ENCODE measurements at places on chromosomes 12 and 14. TPM values are rescaled to one million over a fixed set of nuclear protein-coding genes. Genes with fewer than 3 reads are reported as not detected.

- H3K36me3 ChIP-seq, result no peaks in the 10 kb centered on the region
- H3K4me1 ChIP-seq, result no peaks in the 10 kb centered on the region
- no peak overlapping the region for H3K27ac ChIP-seq
- DNase-seq, result no peak
- H3K27me3 ChIP-seq, result peaks cover 6% of the 10 kb centered on the region
These were observed 28.5 kb downstream of the PAH start for GRCh38 chr12:102888511-102888910.

DNA sequence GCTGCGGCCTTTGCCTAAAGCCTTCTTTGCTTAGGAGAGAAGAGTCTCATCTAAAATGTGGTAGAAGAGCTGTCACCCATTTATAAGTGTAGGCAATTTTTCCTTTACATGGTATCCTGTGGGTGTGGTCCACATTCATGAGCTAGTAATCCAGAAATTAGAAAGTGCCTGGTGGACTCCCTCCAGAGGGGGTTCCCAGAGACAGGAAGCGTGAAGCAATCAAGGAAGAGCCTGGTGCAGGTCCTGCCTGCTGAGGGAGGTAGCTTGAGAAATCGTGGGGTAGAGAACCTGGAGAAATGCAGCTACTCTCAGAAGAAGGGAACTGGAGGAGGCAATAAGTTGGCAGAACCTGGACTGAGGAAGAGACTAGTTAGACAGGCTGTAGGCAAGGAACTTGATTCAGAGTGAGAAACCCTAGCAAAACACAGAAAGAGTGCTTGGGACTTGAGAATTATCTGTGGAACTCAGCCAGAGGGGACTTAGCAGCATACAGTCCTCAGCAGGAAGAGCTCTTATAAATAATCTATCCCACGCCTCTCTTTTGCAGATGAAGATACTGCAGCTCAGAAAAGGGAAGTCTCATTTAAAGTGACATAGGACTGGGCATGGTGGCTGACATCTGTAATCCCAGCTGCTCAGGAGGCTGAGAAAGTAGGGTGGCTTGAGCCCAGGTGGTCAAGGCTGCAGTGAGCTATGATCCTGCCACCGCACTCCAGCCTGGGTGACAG lies 182.4 kb upstream of the CCND2 start:
- no peaks in the 10 kb centered on the region for H3K36me3 ChIP-seq
- peak overlapping the region; percentile 56 for H3K27ac ChIP-seq
- DNase-seq, result no peak
- H3K4me3 ChIP-seq, result no peak overlapping the region
- H3K27me3 ChIP-seq, result peaks cover 13% of the 10 kb centered on the region

GRCh38 chr14:70872678-70873020 lies 34.6 kb upstream of the PCNX1 start:
- peaks cover 15% of the 10 kb centered on the region for H3K4me1 ChIP-seq
- H3K27me3 ChIP-seq, result no peaks in the 10 kb centered on the region
- H3K27ac ChIP-seq, result peak overlapping the region; percentile 67
- H3K4me3 ChIP-seq, result peak overlapping the region; percentile 71
- peaks cover 1% of the 10 kb centered on the region for H3K36me3 ChIP-seq

GRCh38 chr12:9971181-9971580 lies at the start of gene CLEC12A:
Gene CLEC12A (plus strand): TSS chr12:9971409. CDS start chr12:9971597, 188 bp downstream.
- H3K27ac ChIP-seq, result no peak within 1 kb of the TSS
- H3K27me3 ChIP-seq, result peaks cover 31% of the 10 kb centered on the region
- no peaks in the 10 kb centered on the region for H3K36me3 ChIP-seq
- no peaks in the 10 kb centered on the region for H3K4me1 ChIP-seq
- H3K4me3 ChIP-seq, result no peak within 1 kb of the TSS
- no peak for DNase-seq

- no peak overlapping the region for H3K27ac ChIP-seq
- H3K27me3 ChIP-seq, result no peaks in the 10 kb centered on the region
- no peak overlapping the region for H3K4me3 ChIP-seq
- H3K4me1 ChIP-seq, result peaks cover 21% of the 10 kb centered on the region
- peaks cover 16% of the 10 kb centered on the region for H3K36me3 ChIP-seq
These were observed 55.2 kb upstream of the CERS5 start for GRCh38 chr12:50222275-50222783.

DNA sequence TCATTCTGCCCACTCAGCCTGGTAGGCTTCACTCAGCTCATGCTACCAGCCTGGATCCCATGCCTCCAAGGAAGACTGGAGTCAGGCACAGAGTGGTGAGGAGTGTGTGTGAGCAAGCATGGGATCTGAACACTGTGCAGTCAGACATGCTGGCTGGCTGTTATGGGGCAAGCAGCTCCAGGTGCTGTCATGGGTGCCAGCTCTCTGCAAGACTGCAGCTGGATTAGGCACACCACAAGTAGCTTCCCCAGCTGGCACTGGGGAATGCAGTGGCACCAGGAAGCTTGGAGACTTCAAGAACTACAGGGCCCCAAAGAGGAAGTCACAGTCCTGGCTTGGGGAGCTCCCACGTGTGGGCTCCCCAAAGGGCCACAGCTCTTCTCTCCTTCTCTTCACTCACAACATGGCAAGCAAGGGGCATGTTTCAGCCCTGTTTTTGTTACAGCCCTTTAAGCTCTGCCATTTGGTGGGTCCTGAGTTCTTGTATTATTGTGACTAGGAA lies 202.5 kb downstream of the VRK1 start:
- H3K27me3 ChIP-seq, result no peaks in the 10 kb centered on the region
- no peak overlapping the region for H3K27ac ChIP-seq
- H3K4me1 ChIP-seq, result no peaks in the 10 kb centered on the region
- H3K36me3 ChIP-seq, result no peaks in the 10 kb centered on the region
- no peak overlapping the region for H3K4me3 ChIP-seq
- DNase-seq, result no peak

- H3K4me1 ChIP-seq, result peaks cover 29% of the 10 kb centered on the region
- H3K4me3 ChIP-seq, result no peak overlapping the region
- H3K27me3 ChIP-seq, result no peaks in the 10 kb centered on the region
- H3K36me3 ChIP-seq, result peaks cover 76% of the 10 kb centered on the region
- no peak for DNase-seq
- no peak overlapping the region for H3K27ac ChIP-seq
These were observed 187.0 kb upstream of the FOXN3 start for GRCh38 chr14:89603938-89604480.

DNA sequence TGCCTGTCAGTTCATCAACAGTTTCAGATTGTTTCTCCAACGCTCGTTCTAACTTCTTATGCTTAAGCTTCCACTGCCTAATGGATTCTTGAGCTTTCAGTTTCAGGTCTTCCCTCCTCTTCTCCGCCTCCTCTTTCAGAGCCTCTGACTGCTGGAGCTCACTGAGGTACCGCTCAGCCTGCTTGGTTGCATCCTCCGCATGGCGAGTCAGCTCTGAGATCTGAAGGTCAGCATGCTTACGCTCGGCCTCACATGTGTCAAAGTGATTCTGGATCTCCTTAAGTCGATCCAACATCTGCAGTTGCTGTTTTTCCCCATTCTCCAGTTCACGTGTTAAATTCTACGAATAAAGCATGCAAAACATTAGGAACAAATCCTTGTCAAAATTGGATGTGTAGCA lies 148.8 kb downstream of the CEP128 start:
- H3K4me1 ChIP-seq, result no peaks in the 10 kb centered on the region
- H3K27me3 ChIP-seq, result no peaks in the 10 kb centered on the region
- no peak for DNase-seq
- no peak overlapping the region for H3K27ac ChIP-seq
- no peak overlapping the region for H3K4me3 ChIP-seq

GRCh38 chr14:56197150-56197549 lies 78.9 kb downstream of the PELI2 start:
- H3K36me3 ChIP-seq, result no peaks in the 10 kb centered on the region
- no peaks in the 10 kb centered on the region for H3K27me3 ChIP-seq
- H3K4me3 ChIP-seq, result no peak overlapping the region
- no peak overlapping the region for H3K27ac ChIP-seq

DNA sequence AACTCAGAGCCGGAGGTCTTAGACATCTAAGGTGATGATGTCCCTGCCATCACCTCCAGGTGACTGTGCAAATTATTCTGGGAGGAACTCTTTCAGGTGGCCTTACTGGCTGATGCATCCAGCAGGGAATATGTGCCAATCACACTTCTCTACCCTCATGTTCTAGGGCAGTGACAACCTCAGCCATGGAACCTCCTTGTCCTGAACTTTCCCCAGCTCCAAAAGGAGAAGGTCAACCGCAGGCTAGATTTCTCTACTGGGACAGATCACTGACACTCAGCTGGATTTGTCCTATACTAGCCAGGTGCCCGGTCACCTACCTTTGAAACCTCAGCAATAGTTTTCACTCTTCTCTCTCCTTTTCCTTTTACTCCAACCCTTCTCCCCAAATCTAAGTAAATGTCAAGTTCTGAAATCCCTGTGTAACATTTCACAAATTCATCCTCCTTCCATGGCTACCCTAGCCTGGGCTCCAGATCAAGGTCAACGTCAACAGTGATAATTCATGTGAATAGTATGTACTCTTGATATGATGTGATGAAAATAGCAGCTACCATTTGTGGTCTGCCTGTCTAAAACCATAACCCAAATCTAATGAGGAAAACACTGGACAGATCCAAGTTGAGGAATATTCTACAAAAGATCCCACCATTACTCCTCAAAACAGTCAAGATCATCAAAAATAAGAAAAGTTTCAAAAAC lies 115.0 kb upstream of the EGLN3 start:
- DNase-seq, result peak; percentile 28
- H3K27ac ChIP-seq, result no peak overlapping the region
- peaks cover 4% of the 10 kb centered on the region for H3K36me3 ChIP-seq
- H3K4me3 ChIP-seq, result no peak overlapping the region

- DNase-seq, result no peak
- no peaks in the 10 kb centered on the region for H3K27me3 ChIP-seq
- H3K27ac ChIP-seq, result no peak overlapping the region
- no peak overlapping the region for H3K4me3 ChIP-seq
These were observed 116.1 kb upstream of the NUDT4 start for GRCh38 chr12:93261505-93262094.

GRCh38 chr12:132390287-132391076 lies 61.1 kb upstream of the GALNT9 start:
- no peaks in the 10 kb centered on the region for H3K4me1 ChIP-seq
- DNase-seq, result no peak
- H3K36me3 ChIP-seq, result no peaks in the 10 kb centered on the region
- no peak overlapping the region for H3K4me3 ChIP-seq

DNA sequence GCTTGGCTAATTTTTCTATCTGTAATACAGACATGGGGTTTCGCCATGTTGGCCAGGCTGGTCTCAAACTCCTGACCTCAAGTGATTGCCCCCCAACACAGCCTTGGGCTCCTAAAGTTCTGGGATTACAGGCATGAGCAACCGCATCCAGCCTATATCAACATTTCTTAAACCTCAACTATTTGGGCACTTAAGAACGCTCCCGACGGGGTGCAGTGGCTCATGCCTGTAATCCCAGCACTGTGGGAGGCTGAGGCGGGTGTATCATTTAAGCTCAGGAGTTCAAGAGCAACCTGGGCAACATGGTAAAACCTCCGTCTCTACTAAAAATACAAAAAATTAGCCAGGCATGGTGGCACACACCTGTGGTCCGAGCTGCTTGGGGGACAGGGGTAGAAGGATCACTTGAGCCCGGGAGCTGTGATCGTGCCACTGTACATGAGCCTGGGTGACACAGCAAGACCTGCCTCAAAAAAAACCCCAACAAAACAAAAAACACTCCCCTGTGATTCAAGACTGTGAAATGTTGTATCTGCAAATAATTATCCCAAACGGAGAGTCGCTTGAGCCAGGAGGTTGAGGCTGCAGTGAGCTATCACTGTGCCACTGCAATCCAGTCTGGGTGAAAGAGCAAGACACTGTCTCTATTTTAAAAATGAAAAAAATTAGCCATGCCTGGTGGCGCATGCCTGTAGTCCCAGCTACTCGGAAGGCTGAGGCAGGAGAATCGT lies 21.5 kb downstream of the PPTC7 start:
- no peaks in the 10 kb centered on the region for H3K27me3 ChIP-seq
- H3K4me1 ChIP-seq, result peaks cover 51% of the 10 kb centered on the region
- H3K27ac ChIP-seq, result peak overlapping the region; percentile 78
- no peak for DNase-seq
- H3K36me3 ChIP-seq, result peaks cover 34% of the 10 kb centered on the region

- peaks cover 4% of the 10 kb centered on the region for H3K27me3 ChIP-seq
- H3K4me3 ChIP-seq, result no peak overlapping the region
- no peak overlapping the region for H3K27ac ChIP-seq
These were observed 28.5 kb downstream of the FAIM2 start for GRCh38 chr12:49875115-49875720.

DNA sequence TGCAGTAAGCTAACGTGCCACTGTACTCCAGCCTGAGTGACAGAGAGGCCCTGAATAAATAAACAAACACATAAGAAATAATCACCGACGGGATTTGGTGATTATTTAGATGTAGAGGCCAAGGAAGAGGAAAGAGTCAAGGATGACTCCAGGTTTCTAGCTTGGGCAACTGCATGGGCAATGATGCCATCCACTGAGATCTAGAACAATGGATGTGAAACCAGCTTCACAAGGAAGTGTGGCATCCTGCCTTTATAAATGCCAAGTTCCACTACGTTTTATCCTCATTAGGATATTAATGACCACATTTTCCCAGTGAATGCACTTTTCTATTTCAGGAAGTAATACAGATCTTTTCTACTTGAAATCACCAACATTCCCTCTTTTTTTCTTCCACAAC lies 10.9 kb upstream of the PTGER2 start:
- H3K4me1 ChIP-seq, result peaks cover 54% of the 10 kb centered on the region
- no peak overlapping the region for H3K27ac ChIP-seq
- no peak for DNase-seq
- H3K36me3 ChIP-seq, result peaks cover 42% of the 10 kb centered on the region

- H3K36me3 ChIP-seq, result peaks cover 47% of the 10 kb centered on the region
- H3K4me3 ChIP-seq, result peak overlapping the region; percentile 92
- peak overlapping the region; percentile 79 for H3K27ac ChIP-seq
- H3K4me1 ChIP-seq, result peaks cover 26% of the 10 kb centered on the region
- DNase-seq, result peak; percentile 50
These were observed 1.4 kb downstream of the TMBIM4 start for GRCh38 chr12:66168410-66168809.

GRCh38 chr14:84298663-84299195 lies 1231.2 kb upstream of the FLRT2 start:
- H3K4me3 ChIP-seq, result no peak overlapping the region
- no peak overlapping the region for H3K27ac ChIP-seq
- H3K27me3 ChIP-seq, result no peaks in the 10 kb centered on the region
- H3K36me3 ChIP-seq, result no peaks in the 10 kb centered on the region

DNA sequence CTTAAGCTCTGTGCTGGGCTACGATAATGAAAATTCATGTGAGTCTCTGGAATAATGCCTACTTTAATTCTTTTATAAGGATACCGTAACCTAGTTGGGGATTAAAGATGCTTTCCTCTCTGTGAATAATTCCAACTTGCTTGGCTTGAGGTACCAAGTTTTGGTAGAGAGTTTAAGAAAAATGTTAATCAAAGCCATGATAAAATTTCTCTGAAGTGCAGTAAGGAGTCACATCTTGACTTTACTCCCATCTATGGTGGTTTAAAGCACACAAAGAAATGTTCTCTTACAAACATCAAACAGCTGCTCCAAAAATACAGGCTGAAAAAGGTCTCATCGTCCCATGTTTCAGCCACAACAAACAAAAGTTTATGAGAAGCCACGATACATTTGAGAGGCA lies 284.8 kb upstream of the TBX3 start:
- no peak overlapping the region for H3K4me3 ChIP-seq
- H3K27ac ChIP-seq, result no peak overlapping the region
- no peaks in the 10 kb centered on the region for H3K27me3 ChIP-seq

GRCh38 chr12:56581418-56582145 lies 48.5 kb downstream of the BAZ2A start:
- DNase-seq, result peak; percentile 64
- peaks cover 12% of the 10 kb centered on the region for H3K4me1 ChIP-seq
- H3K4me3 ChIP-seq, result no peak overlapping the region
- no peaks in the 10 kb centered on the region for H3K27me3 ChIP-seq

Gene CYP46A1
- 0.02 TPM for total RNA-seq

Gene GPR84
- 1.5 TPM for total RNA-seq

Gene SYNE3
- total RNA-seq, result 45.2 TPM

Gene TAPBPL
- total RNA-seq, result 31.9 TPM

Gene VSIG10
- 12.8 TPM for total RNA-seq

Gene CISTR
- total RNA-seq, result not detected

Gene GLT8D2
- total RNA-seq, result 0.31 TPM

Gene CLEC4D
- not detected for total RNA-seq

Gene NTS
- not detected for total RNA-seq
